Cardiac muscle cell (in vitro differentiated cells and primary cell): ENCODE measurements at places on chromosomes 16 and 17.

DNA sequence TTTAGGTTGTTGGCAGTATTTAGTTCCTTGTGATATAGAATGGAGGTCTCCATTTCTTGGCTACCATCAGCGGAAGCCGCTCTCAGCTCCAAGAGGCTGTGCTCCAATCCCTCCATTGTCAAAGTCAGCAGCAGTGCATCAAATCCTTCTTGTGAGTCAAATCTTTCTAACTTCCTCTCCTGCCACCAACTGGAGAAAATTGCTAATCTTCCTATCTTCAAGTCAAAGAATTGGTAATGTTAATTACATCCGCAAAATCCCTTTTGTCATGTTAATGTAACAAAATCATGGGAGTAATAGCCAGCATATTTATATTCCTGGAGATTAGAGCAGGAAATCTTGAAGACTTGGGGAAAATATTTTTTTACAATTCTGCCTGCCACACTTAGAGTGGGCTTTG, 436.4 kb upstream of the DYNLRB2 start:
- no peak for DNase-seq

DNA sequence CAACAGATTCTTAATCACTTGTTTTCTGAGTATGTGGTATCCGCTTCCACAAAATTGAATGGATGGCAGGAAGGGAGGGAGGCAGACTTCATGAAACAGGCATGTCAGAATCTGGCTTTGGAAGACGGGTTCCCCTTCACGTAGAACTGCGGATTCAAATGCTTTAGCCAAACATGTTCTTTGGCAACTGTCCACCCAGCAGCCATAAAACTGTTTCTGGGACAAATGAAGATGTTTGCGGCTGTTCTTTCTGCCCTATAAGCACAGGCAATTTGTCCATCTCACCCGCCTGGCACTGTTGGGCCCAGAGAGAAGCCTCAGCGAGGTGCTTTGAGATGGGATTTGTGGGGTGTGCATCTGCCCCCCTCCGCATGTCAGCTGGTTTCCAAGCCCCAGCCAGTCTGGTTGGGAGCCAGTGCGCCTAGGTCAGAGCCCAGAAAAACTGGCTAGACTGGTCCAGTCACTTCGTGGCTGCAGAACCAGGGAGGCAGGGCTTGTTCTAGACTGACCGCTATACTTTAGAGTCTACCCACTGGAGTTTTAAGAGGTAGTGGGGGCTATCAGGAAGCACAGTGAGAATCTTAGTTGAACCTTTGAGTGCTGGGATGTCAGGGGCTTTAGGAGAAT, 6.3 kb downstream of the CRHR1 start:
- no peak for DNase-seq

DNA sequence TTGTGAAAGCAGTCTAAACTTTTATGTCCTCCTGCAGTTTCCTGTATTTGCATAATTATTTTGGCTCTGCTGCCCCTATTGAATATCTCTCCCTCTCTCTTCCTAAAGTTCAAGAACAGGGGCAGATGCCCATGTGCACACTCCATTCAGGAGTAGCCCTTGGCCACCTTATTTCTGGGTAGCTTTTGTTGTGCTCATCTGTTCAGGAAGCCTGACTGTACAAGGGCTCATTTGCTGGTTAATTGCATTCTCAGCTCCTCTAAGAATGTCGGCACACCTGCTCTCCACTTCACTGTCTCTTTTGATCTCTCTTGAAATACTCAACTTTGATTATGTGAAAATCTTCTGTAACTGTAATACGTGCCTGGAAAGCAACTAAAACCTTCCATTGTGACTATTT, 1378.8 kb upstream of the CDH8 start:
- no peak for DNase-seq

DNA sequence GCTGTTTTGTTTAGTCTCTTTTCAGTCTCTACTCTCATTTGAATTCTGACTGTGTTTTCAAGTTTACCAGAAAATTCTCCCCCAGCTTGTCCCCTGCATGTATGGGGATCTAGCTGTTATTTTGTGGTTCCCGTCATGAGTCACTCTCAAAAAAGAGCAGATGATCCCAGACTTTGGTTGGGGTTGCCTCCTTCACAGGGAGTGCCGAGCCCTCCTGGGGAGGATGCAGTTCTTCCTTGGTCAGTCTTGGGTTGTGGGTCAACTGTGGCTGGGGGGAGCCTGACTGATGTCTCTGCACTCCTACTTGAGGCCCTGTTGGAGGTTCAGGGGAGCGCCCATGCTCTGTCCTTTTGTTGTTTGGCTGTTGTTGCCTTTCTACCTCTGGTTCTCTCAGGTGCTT, 37.7 kb downstream of the EPN2 start:
- no peak for DNase-seq

GRCh38 chr17:304461-304860, 48.1 kb downstream of the RPH3AL start:
- peak; percentile 30 for DNase-seq

DNA sequence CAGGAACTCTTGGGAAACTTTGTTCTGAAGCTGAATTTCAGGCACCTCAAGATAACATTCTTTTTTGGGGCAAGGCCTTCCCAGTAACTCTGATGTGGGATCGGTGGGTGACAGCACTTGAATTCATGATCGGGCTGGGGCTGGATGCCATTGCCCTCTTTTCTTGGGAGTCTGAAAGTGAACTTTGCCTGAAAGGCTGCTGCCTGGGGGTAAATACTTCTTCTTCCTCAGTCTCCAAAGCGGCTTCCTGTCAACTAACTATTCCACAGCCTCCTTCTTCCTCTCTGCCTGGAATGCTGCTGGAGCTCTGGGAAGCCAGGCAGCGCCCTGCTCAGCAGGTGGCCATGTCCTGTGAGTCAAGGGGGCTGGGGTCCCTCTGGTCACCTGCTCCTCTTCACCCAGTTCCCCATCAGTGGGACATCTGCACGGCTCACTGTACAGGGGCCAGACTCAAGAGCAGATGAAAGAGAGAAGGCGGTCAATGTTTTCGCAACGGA, 79.5 kb downstream of the WIPI1 start:
- no peak for DNase-seq

DNA sequence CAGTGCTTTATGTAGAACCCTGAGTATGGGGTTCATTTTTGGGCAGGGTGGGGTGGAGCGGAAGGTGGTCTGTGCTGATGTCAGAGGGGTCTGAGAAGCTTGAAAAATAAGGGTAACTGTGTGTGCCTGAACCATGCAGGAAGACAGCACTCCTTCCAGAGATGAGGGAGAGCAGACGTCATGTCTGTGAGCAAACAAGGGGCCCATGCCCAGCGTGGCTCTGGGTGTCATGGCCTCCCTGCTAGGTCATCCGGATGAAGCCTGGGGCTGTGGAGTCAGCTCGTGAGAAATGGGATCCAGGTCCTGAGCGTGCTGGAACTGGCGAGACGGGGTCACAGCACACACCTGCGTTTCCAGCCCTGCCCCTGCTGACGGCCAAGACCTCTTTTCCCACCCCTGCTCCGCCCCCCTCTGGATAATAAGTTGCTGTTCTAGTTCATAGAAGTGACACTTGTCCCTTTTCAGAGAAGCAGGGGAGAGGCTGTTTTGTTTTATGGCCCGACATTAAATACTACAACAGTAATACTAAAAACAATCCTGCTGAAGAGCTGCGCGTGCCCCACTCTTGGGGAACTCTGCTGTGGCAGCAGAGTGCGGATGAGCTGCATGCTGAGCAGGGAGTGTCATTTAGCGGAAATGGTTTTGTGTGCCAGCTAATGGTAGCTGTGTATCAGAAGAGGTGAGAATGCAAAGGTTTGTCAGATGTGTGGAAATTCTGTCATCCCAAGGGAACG, 92.6 kb downstream of the RPTOR start:
- no peak for DNase-seq

GRCh38 chr17:70076189-70076588, 1.2 kb downstream of the KCNJ16 start:
- DNase-seq = peak; percentile 37

GRCh38 chr17:60398227-60398959, 6.5 kb upstream of the USP32 start:
- no peak for DNase-seq

- DNase-seq = no peak
Observed at GRCh38 chr16:14347706-14348105, 276.6 kb downstream of the MRTFB start.

GRCh38 chr16:4295581-4295980, 20.3 kb upstream of the GLIS2 start:
- DNase-seq = no peak

GRCh38 chr17:39562976-39563375, 44.7 kb downstream of the NEUROD2 start:
- DNase-seq = no peak

GRCh38 chr16:11245988-11246387, 10.0 kb downstream of the SOCS1 start:
- DNase-seq = no peak

GRCh38 chr16:25395528-25395927, 137.9 kb upstream of the ZKSCAN2 start:
- no peak for DNase-seq

GRCh38 chr17:4420692-4421131, 13.0 kb upstream of the SPNS3 start:
- peak; percentile 82 for DNase-seq

DNA sequence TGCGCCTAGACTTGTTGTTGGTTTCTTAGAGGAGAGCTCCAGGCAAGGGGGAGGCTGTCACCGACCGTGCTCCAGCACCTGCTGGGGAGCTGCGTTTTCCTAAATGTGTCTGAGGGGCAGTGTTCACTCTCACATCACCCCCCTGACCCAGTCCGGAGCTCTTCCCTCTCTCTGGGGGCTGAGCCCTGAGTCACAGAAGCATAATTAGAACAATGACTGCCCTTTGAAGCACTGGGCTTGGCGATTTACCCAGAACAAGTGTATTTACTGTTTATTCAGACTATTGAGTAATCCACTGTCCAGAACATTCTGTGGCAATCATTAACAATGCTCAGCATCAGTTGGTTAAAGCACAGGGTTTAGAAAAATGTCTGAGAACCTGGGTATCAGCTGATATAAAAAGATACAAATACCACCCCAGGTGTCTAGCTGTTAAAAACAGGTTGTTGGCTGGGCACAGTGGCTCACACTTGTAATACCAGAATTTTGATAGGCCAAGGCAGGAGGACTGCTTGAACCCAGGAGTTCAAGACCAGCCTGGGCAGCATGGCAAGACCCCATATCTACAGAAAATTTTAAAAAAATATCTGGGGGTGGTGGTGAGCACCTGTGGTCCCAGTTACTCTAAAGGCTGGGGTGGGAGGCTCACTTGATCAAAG, 8.1 kb downstream of the CES4A start:
- peak; percentile 83 for DNase-seq

GRCh38 chr16:89855986-89856385, 17.4 kb upstream of the TCF25 start:
- DNase-seq = no peak

- no peak for DNase-seq
Observed at GRCh38 chr16:75282466-75283281, 31.2 kb upstream of the BCAR1 start.

- DNase-seq = no peak
Observed at GRCh38 chr16:13335879-13336278, 434.5 kb downstream of the SHISA9 start.

GRCh38 chr17:40960144-40960543, 6.6 kb downstream of the KRT39 start:
- DNase-seq = peak; percentile 56

- no peak for DNase-seq
Observed at GRCh38 chr17:57485916-57486881, 229.9 kb downstream of the MSI2 start.

DNA sequence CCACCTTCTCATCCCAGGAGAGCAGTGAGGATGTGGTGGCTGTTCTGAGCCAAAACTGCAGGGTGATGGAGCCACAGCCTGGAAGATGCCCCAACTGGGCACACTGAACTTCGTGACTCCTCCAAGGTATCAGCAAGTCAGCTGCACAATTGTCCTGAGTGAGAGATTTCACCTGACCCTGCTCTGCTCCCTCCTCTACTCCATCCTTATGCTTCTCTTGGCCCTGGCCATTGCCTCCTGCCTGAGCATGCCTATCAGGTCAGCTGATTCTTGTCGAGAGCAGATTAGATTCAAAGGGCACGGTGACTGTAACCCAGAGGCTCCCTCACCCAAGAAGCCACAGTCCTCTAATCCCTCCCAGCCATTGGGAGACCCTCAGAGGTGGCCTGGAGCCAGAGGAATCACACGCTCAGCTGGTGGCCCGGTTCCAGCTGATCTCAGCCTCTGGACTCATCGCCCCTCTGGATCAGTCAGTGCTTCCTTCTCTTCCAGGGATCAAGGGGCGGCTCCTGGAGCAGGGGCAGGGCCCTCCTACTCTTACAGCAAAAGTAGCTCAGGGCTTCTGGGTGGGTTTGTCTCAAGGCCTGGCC, 7.0 kb upstream of the CYB561 start:
- DNase-seq = no peak

DNA sequence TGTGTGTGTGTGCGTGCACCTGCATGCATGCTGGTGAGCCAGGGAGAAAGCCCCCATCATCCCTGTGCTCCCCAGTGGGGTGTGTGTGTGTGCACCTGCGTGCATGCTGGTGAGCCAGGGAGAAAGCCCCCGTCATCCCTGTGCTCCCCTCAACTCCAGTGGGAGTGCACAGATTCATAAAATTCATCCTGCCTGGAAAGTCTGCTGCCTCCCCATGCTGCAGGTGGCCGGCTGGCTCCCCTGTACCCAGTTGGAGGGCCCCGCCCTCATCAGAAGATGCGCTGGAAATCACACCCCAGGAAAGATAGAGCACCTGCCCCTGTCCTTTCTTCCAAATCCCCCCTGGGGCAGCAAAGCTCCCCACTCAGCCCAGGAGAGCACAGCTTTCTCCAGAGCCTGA, 84.8 kb upstream of the DOC2B start:
- no peak for DNase-seq

DNA sequence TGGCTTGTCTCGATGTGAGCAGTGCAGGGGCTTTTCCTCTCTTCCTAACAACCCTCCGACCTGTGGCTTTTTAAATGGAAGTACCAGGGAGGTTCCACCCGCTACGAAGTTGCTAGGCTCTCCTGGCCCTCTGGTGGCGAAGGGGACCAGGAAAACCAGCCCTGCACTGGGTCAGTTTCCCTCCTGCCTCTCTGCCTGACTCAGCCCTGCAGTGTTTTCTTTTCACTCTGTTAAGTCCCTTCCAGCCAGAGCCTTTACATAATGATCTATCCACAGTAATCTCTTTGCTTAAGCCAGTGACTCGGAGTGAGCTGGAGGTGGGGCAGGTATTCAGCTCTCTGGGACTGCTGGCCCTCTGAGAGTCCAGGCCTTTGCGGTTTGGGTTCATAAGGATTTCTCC, 331.3 kb upstream of the EEF2KMT start:
- no peak for DNase-seq

GRCh38 chr17:83090444-83091256, 11.2 kb downstream of the METRNL start:
- DNase-seq = no peak

DNA sequence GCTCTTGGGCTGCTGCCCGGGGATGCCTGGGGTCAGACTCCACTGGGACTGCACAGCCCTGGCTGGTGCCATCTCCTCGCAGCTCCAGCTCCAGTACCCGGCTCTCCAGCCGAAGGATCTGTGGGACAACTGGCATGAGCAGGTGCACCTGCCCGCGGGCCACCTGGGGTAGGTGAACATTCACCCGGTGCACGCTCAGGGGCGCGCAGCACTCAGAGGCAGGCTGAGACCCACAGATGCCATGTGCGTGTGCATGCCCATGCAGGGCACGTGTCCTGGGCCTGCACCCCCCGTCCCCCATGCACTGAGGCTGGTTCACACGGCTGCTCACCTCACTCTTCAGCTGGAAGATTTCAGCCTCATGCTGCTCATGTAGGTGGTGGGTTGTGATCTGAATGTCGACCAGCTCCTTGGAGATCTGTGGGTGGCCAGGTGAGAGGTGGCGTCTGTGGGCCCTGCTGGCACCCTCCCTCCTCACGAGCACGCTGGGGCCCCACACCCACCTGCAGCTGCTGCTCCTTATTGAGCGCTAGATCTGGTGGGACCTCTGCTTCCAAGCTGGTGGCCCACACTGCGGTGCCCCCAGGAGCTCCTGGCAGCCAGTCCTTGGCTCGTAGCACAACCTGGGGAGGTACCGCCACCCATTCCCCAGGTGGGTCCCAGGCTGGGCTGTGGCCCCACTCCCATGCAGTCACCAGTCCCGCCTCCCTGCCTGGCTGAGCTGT, 618 bp downstream of the CCDC78 start:
- DNase-seq = no peak
